Stimulated activated CD4-positive, alpha-beta T cell treated with anti-CD3 and anti-CD28 coated beads, TNF-alpha, amount 100 ng/mL, for 4 hours (primary cell): ENCODE measurements at places on chromosomes 4 and X.

DNA sequence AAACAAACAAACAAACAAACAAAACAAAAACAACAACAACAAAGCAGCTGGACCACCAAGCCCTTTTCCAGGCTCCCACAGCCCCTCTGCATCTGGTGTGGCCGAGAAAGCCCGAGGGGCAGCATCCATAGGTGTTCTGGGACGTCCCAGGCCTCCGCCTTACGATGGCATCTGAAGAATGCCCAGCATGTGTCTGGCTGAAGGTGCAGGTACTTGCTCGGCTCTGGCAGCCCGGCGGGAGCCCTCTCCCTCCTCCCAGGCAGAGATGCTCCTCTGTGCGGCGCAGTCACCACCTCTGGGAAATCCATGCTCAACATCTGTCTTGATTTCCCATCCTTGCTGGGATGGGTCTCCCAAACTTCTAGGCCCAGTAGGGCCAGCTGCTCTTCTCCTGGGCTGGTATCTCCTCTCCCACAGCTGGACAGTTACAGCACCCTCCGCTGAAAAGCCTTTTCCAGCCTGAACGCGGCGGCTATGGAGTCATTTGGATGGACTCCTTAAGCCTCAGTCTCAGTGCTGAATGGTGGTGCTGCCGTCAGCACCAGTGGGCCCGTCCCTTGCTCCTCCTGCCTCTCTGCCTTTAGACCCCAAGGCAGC lies 4.3 kb downstream of the PSAPL1 start:
- no peak for DNase-seq

GRCh38 chrX:87338510-87338909 lies 179.1 kb upstream of the KLHL4 start:
- DNase-seq = no peak

DNA sequence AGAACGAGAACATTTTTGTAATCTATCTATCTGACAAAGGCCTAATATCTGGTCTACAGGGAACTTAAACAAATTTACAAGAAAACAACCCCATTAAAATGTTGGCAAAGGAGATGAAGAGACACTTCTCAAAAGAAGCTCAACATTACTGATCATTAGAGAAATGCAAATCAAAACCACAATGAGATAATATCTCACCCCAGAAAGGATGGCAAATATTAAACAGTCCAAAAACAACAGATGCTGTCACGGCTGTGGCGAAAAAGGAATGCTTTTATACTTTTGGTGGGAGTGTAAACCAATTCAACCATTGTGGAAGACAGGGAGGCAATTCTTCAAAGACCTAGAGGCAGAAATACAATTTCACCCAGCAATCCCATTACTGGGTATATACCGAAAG lies 2284.8 kb downstream of the ARAP2 start:
- no peak for DNase-seq

GRCh38 chr4:180377741-180378140 lies 1865.5 kb upstream of the TENM3 start:
- DNase-seq = no peak

- no peak for DNase-seq
These were observed 53.1 kb downstream of the TIGD2 start for GRCh38 chr4:89164400-89164799.

- DNase-seq = no peak
These were observed 6.5 kb downstream of the NEUROG2 start for GRCh38 chr4:112509243-112510141.

GRCh38 chr4:184587221-184587620 lies 62.0 kb downstream of the CASP3 start:
- no peak for DNase-seq

- no peak for DNase-seq
These were observed 101.1 kb downstream of the VCX3B start for GRCh38 chrX:8565729-8566128.

DNA sequence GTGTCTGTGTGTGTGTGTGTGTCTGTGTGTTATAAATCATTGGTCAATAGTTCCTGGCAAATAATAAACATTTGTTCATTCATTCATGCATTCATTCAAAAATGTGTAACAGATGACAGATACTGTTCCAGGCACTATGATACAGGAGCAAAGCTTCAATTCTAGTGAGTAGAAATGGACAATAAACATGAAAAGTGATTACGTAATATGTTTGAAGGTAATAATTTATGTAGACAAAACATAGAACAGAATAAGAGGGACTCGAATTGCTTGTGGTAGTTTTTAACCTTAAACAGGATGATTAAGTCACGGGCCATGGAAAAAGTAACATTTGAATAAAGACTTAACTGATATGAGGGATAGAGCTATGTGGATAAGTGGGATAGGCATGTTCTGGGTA lies 90.1 kb upstream of the MAGEC2 start:
- no peak for DNase-seq

DNA sequence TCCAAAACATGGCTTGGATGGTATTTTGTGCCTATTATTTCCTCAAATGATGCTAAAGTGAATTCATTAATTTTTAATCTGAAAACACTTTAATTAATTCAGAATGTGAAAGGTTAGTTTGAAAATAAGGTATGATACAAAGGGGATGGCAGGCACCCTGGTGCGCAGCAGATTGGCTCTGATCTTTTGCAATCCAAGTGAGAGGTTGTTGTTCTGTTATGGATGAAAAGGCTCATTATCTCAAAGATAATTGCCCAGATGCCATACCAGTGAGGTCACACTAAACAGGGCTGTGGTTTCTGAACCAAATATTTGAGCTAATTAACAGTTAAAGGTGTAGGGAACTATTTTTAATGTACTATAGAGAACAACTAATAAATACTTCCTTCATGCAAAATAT lies 504.9 kb downstream of the RAPGEF2 start:
- no peak for DNase-seq

GRCh38 chr4:125486351-125486750 lies 171.6 kb downstream of the FAT4 start:
- DNase-seq = no peak

- no peak for DNase-seq
These were observed 161.6 kb upstream of the HCCS start for GRCh38 chrX:10949541-10949940.

- no peak for DNase-seq
These were observed 43.3 kb upstream of the PRDM8 start for GRCh38 chr4:80153874-80154544.

DNA sequence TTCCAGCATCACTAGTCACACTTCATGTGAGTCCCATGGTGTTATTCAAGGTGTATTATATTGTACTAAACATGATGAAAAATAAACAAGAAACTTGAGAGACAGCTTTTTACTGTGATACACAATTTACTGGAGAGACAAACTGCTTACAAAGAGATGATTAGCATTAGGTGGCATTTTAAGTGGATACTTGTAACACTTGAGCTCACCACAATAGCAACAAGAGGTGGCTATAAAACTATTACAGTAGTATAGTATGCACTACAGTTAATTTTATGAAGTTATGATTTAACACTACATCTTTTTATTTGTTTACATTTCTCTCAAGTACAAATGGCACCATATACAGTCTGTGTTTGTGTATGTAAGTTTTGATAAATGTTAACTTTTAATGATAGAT lies 246.6 kb downstream of the PARM1 start:
- DNase-seq = no peak

GRCh38 chrX:2523911-2524310 lies 23.1 kb upstream of the DHRSX start:
- no peak for DNase-seq

DNA sequence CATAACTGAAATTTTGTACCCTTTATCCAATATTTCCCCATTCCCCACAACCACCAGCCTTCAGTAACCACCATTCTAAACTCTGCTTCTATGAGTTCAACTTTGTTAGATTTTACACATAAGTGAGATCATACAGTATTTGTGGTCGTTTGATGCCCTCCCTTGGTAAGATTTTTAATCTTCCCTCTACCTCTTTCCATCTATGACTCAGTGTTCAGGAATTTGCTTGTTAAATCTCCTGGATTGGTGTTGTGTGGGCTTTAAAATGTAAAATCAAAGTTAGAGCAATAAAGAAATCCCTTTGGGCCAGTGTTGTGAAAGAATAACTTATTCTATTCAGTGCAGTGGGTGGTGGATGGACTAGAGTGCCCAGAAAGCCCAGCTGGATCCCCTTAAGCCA lies 37.4 kb downstream of the SLC16A2 start:
- no peak for DNase-seq

DNA sequence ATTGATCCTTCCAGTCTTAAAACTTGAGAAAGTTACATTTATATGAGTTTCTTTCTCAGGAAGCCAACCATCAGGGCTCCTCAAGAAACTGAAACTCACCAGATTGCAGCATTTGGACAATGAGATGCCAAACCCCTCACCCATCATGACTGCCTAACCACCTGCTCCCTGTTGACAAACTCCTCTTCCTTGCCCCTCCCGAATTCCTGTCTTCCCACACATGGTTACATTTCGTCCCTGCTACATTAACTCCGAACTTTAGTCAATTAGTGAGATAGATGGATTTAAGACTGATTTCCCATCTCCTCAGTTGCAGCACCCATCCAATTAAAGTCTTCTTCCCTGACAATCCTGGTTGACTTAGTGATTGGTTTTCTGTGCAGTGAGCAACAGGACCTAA lies 118.7 kb downstream of the ZNF330 start:
- no peak for DNase-seq

DNA sequence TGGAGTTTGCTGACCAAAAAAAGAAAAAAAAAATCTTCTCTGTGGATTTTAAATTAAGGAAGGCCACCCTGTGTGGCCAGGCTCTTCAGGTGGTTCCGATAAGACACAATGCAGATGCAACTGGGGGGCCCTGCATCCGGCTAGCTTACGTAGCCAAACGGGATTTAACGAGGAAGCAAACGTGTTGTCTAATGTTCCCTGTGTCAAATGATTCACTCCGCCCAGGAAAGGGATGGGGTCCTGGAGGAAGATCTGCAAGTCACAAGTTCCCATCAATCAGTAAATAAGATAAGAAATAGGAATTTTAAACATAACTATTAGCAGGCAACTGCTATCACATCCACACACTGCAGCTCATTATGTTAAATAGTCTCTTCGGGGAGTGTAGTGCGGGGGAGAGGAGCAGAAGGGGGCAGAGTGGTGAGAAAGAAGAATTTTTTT lies 216.4 kb upstream of the GYPA start:
- DNase-seq = no peak

- DNase-seq = no peak
These were observed 395.5 kb downstream of the ARHGAP24 start for GRCh38 chr4:85870298-85871083.

GRCh38 chrX:148659481-148659880 lies 159.1 kb downstream of the AFF2 start:
- no peak for DNase-seq

DNA sequence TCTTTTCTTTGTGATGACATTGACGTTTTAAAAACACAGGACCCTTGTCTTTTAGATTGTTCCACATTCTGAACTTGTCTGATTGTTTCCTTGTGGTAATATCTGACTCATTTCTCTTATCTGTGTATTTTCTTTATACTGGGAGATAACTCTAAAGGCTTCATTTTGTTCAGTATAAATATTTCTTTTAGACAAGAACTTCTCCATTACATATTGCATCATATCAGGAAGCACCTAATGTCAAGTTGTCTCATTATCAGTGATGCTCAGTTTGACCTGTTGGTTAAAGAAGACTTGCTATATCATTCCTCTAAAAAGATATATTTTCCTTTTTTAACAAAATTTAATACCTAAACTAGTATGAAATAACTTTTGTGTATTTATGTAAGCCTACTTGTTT lies 152.3 kb upstream of the BMP3 start:
- DNase-seq = no peak

DNA sequence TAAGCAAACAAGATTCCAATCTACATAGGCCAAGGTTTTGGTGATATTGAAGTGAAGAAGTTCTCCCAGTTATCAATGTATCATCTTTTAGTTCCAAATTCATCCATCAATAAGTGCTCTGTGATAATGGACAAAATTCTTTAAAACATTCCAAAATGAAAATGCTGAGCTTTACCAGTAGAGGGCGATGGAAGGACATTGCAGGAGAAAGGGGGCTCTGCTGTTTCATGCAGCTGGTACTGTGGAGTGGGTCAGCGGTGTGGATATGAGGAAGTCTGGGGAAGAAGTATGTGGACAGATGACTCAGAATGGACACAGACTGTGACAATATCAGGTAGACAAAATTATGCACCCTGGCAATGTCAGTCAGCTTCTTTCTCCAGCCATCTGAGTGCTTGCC lies 46.6 kb upstream of the HS6ST2 start:
- DNase-seq = no peak

DNA sequence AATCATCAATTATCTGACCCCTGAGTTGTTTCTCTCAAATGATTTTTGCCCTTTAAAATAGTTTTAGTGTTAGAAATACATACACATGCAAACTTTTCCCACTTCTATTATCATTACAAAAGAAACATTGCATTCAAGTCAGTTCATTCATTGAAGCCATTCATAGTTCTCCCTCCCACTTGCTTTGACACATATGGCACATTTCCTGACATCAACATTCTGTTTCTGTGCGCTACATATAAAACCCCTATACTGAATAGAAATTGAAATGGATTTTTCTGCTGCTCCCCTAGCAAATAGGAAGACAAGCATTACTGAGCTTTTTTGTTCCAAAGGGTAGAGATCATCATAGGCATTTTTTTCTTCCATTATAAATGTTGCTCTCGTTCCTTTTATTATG lies 497.9 kb upstream of the PCDH10 start:
- DNase-seq = no peak
